ENCODE measurements at places on chromosomes 11 and 22.

- no peak for DNase-seq
Observed at GRCh38 chr11:1224111-1224490, 1.2 kb downstream of the MUC5B start.

DNA sequence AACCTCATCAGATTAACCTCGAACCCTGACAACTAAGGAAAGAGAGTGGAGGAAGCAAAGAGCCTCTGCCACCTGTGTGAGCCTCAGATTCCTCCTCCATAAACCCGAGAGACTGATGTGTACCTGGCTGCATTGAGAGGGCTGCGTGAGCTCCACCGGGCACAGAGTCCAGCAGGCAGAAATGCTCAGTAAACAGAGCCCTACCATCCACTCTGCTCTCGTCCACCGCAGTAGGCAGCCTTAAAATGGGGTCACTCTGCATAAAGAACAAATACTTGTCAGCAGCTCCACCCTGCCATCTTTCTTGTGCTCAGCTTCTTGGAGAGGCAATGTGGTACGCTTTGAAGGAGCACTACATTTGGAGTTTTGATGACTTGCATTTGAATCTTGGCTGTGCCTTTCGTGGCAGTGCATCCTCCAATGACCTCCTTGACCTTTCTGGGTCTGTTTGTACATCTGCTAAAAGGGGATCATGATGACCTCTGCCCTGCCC, 43.0 kb upstream of the CD5 start:
- no peak for DNase-seq

- no peak for DNase-seq
Observed at GRCh38 chr11:8080674-8081590, at the start of gene TUB. Gene TUB, plus strand, starts transcription at chr11:8081211. Its CDS starts 300 bp downstream, at chr11:8081511.

DNA sequence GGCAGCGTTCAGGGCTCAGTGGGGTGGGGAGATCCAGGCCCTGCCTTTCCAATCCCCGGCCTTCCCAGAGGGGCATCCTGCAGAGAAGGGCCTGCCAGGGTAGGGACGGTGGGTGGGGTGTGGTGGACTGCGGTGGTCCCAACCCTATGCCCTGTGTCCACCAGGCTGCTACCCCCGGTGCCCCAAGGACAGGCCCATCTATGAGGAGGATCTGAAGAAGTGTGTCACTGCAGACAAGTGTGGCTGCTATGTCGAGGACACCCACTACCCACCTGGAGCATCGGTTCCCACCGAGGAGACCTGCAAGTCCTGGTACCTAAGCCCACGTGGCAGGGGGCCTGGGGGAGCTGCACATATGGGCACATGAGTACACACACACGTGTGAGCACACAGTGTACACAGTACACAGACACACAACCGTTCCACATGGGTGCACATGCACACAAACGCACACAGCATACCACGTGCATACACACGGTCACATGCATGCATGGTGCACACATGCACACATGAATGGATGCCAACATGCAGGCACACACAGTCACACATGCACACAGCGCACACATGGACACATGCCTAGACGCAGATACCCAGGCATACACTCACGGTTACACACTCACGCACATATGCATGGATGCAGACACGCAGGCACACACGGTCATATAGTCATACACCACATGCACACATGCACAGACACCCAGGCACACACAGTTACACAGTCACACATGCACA, 16.1 kb downstream of the MUC2 start:
- DNase-seq: no peak

DNA sequence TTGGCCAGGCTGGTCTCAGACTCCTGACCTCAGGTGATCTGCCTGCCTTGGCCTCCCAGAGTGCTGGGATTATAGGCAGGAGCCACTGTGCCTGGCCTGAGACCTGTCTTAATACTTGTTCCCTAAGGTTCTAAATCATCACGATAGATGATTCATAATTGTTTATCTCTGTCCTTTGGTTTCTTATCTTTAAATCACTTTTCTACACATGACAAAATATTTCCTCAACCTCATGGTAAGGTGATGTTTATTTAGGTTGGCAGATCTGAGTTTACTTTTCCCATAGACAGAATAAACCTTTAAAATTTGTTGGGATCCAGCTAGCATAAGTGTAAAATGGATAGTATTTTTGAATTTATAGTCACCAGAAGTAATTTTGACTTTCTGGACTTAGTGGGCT, 3.5 kb downstream of the PSMD13 start:
- DNase-seq: no peak

DNA sequence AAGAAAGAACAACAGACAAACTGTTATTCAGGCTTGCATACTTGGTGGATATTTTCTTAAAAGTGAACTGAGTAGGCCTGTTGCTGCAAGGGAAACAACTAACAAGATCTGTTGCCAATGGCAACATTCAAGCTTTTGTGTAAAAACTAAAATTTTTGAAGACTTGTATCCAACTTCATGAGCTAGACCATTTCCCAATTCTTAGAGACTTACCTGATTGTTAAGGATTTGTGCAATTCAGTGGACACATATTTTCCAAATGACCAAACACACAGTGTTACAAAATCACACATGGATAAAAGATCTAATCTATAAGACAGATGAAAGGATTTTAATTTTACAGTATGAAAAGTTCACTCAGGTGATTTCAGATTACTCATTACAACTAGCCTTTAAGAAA, 564.1 kb downstream of the CNTN5 start:
- no peak for DNase-seq

GRCh38 chr11:8055091-8055835, 25.7 kb upstream of the TUB start:
- no peak for DNase-seq

GRCh38 chr11:110314366-110315095, 18.1 kb upstream of the RDX start:
- DNase-seq: no peak

DNA sequence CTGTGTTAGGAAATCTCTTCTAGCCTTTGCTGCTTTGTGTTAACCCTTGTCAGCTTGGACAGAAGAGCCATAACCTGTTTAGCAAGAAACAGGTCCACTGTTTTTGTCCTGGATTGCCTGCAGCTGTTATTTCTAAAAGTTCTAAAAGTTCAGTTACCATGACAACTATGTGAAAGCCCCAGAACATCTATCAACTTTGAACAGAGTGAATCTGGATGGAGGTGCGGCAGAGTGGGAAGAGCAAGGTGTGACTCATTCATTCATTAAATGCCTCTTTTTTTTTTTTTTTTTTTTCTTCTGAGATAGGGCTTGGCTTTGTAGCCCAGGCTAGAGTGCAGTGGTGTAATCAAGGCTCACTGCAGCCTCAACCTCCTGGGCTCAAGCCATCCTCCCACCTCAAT, 50.5 kb downstream of the RBX1 start:
- no peak for DNase-seq

- DNase-seq: no peak
Observed at GRCh38 chr11:41031551-41032060, 427.8 kb downstream of the LRRC4C start.

GRCh38 chr11:95337175-95337957, 106.4 kb upstream of the SESN3 start:
- DNase-seq: peak; percentile 64

DNA sequence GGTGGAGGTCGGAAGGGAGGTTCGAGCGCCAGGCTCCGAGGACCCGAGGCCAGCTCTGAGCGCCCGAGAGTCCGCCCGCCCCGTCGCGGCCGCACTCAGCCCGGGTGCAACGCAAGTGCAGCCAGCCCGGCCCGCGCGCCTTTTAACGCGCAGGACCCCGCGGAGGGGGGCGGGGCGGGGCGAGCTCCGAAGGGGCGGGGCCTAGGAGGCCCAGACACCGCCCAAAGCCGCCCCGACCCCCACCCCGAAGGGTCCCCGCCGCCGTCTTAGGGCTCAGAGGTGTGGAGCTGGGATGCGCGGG, at the start of gene PHOX2A:
PHOX2A (minus strand) TSS at position 117 of the 301 bp plus-strand sequence. CDS start 172 bp downstream, outside the sequence.
- DNase-seq: no peak

DNA sequence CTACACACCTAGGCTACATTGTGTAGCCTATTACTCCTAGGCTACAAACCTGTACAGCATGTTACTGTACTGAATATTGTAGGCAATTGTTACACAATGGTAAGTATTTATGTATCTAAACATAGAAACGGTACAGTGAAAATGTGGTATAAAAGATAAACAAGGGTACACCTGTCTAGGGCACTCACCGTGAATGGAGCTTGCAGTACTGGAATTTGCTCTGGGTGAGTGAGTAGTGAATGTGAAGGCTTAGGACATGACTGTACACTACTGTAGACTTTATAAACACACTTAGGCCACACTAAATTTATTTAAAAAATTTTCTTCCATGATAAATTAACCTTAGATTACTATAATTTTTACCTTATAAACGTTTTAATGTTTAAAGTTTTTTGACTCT, 171.7 kb upstream of the NCAM1 start:
- no peak for DNase-seq

- no peak for DNase-seq
Observed at GRCh38 chr22:37991731-37992442, 7.5 kb upstream of the SOX10 start.

DNA sequence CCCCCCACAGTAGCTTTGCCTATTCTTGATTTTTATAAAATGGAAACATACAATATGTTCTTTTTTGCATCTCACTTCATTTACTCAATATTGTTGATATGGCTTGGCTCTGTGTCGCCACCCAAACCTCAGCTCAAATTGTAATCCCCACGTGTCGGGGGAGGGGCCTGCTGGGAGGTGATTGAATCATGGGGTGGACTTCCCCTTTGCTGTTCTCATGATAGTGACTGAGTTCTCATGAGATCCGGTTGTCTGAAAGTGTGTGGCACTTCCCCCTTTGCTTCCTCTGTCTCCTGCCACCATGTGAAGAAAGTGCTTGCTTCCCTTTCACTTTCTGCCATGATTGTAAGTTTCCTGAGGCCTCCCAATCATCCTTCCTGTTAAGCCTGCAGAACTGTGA, 431.3 kb downstream of the MN1 start:
- no peak for DNase-seq

- DNase-seq: no peak
Observed at GRCh38 chr11:94586546-94586945, 19.4 kb downstream of the PIWIL4 start.

DNA sequence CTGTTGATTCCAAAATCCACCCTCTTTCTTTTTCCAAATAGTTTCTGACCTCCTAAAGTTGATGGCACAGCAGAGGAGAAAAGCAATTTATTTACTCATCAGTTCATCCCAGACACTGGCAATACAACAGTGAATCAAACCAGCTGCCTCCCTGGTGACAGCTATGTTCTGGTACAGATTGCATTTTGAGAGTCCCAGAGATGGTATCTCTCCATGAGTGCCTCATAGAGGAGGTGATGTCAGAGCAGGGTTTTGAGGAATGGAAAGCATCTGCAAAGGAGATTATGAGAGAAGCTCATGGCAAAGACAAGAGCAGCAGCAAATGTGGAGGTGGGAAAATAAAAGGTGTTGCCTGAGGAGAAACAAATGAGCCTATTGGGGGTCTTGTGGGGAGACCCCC, 377.2 kb downstream of the MN1 start:
- DNase-seq: no peak

DNA sequence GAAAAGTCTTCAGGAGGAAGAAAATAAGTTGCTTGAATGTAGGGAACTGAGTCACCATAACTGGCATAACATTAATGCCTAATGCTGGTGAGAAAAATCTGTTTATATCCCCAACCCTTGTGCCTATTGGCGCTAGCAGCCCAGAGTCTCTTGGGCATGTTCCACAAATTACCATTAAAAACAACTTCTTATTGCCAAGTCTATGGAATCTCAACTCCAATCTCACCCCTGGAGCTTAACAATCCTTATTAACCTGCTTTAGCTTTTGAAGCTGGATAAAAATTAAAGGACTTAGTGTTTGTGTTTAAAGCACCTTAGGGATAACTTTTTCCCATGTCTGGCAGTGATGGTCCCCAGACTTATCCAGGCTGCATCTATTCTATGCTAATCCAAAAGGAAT, 143.0 kb downstream of the APIP start:
- DNase-seq: peak; percentile 40

- DNase-seq: no peak
Observed at GRCh38 chr11:24635588-24636290, 138.9 kb downstream of the LUZP2 start.

DNA sequence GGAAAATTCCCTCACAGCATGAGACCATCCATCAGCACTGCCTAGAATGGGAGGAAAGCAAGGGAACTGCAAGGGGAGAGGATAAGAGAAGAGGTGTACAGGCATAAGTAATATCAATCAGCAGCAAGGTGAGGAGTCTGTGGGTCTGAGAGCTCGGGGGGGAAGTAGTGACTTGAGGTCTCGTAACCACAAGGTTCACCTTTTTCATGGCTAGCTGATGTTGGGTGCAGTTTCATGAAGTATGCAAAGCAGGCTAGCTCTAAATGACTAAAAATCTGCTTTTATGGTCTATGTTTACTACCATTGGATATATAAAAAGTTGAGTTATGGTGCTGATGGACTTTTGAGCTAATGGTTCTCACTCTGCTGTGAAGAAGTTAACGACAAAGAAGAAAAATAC, 35.8 kb downstream of the OR4C6 start:
- no peak for DNase-seq

- no peak for DNase-seq
Observed at GRCh38 chr22:26431261-26431995, 2.4 kb downstream of the ASPHD2 start.

DNA sequence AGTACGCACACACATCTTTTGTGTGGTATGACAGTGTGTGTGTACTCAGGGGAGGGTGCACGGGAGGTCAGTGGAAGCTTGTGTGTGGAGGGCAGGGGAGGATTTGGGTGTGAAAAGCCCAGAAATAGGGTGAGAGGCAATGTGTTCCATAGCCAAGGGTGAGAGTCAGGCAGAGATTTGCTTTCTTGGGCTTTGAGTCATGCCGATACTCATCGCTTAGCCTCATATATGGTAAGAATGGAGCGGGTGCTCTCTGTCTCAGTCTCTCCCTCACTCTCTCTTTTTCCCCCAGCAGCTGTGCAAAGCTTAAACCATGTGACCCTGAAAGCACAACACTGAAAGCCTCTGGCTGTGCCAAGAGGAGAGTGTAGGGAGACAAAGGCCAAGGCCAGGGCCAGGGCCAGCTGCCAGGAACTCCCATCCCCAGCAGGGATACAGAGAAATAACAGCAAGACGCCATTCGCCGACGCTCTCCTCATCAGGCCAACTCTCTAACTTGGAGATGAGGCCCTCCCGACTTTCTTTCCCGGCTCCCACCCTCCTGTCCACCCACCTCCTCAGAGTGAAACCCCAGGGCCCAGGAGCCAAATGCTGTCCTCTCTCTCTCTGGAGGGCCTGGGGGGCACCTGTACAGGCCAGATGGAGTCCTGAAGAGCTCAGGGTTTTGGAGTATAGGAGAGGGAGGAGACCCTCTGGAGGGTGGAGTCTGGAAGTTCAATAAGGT, 20.3 kb upstream of the MICAL3 start:
- no peak for DNase-seq
